ENCODE measurements at places on chromosomes 5 and 9. TPM values are rescaled to one million over a fixed set of nuclear protein-coding genes. Genes with fewer than 3 reads are reported as not detected.

DNA sequence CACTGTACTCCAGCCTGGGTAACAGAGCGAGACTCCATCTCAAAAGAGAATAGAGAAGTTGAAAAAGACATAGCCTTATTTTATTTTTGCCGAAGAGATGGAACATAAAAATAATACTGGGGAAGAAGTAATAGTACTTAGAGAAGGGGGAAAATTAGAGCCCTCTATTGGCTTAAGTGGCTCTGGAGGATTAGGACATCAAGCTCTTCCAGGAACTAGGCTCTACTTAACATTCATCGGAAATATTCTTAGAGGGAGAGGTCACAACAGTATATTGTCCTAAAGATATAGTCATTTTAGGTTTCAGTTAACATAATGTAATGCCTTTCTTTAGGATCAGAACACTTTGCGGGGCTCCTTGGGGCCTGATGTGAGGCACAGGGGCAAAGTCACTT lies 86.0 kb upstream of the PLPP1 start:
- no peak for DNase-seq

DNA sequence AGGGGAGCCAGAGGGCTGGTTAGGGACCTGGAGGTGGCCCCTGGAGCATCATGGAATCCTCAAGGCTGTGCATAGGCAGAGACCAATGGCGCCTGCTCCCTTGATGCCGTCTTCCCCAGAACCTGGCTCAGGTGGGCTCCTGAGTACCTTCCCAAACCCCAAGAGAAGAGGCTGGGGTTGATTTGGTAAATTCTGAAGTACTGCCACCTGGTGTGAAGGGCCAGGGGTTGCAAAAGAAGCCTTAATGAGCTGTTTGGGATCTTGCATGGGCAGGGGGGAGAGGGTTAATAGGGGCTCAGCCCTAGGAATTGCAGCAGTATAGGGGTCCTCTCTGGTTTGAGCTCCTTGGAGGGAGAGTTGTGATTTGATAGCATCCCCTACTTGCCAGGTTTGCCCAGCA lies 52.1 kb downstream of the CYSTM1 start:
- no peak for DNase-seq

GRCh38 chr9:130244548-130245165 lies 20.9 kb upstream of the HMCN2 start:
- DNase-seq, result no peak

DNA sequence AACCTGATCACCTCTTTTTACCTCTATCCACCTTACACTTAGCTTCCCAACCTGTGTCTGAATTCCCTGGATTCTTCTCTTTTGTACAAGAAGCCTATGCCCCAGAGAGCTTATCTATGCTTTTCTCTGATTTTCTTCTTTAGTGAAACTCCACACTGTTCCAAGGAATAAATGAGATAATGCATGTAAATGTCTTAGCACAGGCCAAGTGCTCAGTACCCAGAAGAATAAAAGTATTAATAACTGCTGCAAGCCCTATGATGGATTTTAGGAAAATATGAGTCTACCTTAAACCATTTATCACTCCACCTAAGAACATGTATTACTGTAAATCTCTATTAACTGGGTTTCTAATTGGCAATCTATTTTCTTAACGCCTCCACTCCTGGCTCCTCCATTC lies 168.5 kb upstream of the TNC start:
- DNase-seq, result no peak

GRCh38 chr5:75050415-75050814 lies 1.9 kb downstream of the GCNT4 start:
- no peak for DNase-seq

The ANP32B gene
- total RNA-seq, result 32.4 TPM

The CENPK gene
- not detected for total RNA-seq

The ADAMTSL2 gene
- total RNA-seq, result 2.9 TPM

Measured in esophagus muscularis mucosa (tissue), 4 donors.